Fibroblast of lung (primary cell): ENCODE measurements at places on chromosomes 1 and 21.
A peak's percentile ranks its signal among the peaks of the same experiment; 100 is the strongest.

GRCh38 chr21:28580585-28580984 lies 412.1 kb downstream of the LTN1 start:
- no peak for DNase-seq

- DNase-seq = peak; percentile 93
These were observed 1.7 kb downstream of the DCAF8 start for GRCh38 chr1:160260406-160261382.

DNA sequence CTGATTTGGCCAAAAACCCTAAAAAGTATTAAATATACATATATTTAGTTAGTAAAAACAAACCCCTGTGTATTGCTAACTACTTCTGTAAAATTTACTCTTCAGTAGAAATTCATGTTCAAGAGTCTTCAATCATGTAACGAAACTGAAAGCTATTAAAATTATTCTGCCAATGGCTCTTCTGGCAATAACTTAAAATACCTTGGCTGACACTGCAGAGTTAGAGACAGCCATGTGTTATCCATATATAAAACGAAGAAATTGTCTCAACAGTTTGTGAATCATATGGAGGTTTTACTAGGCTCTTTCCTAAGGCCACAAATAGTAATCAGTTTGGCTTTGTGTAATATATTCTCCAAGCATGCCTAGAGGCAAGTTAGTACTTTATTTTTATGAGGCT lies 357.2 kb downstream of the COL11A1 start:
- DNase-seq = no peak

- DNase-seq = no peak
These were observed 17.1 kb downstream of the ATP6V1G3 start for GRCh38 chr1:198523182-198523950.

DNA sequence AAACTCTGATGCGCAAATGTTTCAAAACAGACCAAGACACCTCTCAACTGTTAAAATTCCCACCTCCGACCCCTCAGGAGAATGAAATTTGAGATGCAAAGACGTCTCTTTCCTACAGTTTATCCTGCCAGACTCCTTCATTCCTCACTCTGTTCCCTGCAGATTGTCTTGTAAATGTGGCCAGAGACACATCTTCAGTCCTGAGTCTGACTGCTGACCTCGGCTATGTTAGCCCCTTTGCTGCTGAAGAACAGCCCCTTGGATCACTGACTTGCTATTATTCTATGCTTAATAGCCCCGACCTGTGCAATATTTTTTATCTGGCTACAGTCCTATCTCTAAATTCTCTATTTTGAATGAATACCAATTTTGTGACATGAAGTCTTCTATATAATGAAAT lies 16.6 kb upstream of the ESRRG start:
- DNase-seq = no peak

GRCh38 chr1:239779962-239780361 lies 311.7 kb upstream of the FMN2 start:
- DNase-seq = no peak

DNA sequence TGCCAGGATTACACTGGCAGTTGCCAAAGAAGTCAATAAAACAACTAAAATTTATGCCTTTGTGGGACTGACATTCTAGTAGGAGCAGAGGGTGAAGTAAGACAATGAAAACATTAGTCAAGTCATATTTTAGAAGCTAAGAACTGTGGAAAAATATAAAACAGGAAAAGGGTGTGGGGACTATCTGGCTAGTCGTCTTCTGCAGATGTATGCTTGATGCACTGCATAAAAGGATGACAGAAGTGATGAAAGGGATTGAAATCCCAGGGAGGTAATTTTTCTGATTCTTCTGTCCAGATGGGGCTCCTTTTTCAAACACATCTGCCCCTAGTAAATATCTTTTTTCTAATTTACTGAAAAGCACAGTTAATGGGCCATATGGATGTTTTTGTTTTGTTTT lies 706.3 kb downstream of the ADGRL2 start:
- DNase-seq = no peak
